ENCODE measurements at places on chromosomes 7 and 10. TPM values are rescaled to one million over a fixed set of nuclear protein-coding genes. Genes with fewer than 3 reads are reported as not detected.

- H3K4me3 ChIP-seq, result no peak overlapping the region
- H3K36me3 ChIP-seq, result no peaks in the 10 kb centered on the region
- H3K4me1 ChIP-seq, result peaks cover 12% of the 10 kb centered on the region
- no peak overlapping the region for H3K27ac ChIP-seq
- DNase-seq, result no peak
- no peaks in the 10 kb centered on the region for H3K27me3 ChIP-seq
Observed at GRCh38 chr7:77226357-77226839, 26.8 kb upstream of the FGL2 start.

- peak overlapping the region; percentile 77 for H3K27ac ChIP-seq
- H3K4me3 ChIP-seq, result peak overlapping the region; percentile 87
- peaks cover 19% of the 10 kb centered on the region for H3K36me3 ChIP-seq
- H3K4me1 ChIP-seq, result peaks cover 5% of the 10 kb centered on the region
Observed at GRCh38 chr10:93701866-93702209, 554 bp downstream of the FRA10AC1 start.

Gene ZNF804B
- not detected for total RNA-seq

GRCh38 chr10:59465088-59465487 is 102.7 kb upstream of the FAM13C start:
- no peak overlapping the region for H3K27ac ChIP-seq
- H3K4me3 ChIP-seq, result no peak overlapping the region
- no peaks in the 10 kb centered on the region for H3K4me1 ChIP-seq
- DNase-seq, result no peak
- H3K27me3 ChIP-seq, result no peaks in the 10 kb centered on the region

GRCh38 chr10:26243351-26243720 is 26.8 kb downstream of the GAD2 start:
- no peaks in the 10 kb centered on the region for H3K4me1 ChIP-seq
- no peak overlapping the region for H3K27ac ChIP-seq
- H3K27me3 ChIP-seq, result no peaks in the 10 kb centered on the region
- H3K36me3 ChIP-seq, result no peaks in the 10 kb centered on the region
- no peak overlapping the region for H3K4me3 ChIP-seq

Gene MRLN
- not detected for total RNA-seq

Gene PRPS1L1
- not detected for total RNA-seq

- H3K4me1 ChIP-seq, result peaks cover 30% of the 10 kb centered on the region
- H3K4me3 ChIP-seq, result peak overlapping the region; percentile 80
- H3K27me3 ChIP-seq, result no peaks in the 10 kb centered on the region
Observed at GRCh38 chr10:75234683-75235374, 928 bp downstream of the COMTD1 start.

DNA sequence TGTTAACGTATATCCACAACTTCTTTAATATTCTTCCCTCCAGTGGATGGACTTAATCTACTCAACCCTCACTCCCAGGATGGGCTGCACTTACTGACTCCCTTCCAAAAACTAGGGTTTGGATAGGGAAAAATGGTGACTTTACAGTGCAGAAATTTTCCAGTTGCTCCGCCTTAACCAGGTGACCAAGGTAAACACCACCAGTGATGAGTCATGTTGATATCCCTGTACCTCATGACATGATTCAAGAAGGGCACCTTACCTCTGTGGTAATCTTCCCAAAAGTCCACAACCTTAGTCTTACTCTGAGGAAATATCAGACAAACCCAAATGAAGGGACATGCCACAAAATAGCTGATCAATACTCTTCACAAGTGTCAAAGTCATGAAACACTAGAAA is 3.5 kb upstream of the GSTK1 start:
- H3K27me3 ChIP-seq, result no peaks in the 10 kb centered on the region
- DNase-seq, result no peak
- H3K27ac ChIP-seq, result no peak overlapping the region

DNA sequence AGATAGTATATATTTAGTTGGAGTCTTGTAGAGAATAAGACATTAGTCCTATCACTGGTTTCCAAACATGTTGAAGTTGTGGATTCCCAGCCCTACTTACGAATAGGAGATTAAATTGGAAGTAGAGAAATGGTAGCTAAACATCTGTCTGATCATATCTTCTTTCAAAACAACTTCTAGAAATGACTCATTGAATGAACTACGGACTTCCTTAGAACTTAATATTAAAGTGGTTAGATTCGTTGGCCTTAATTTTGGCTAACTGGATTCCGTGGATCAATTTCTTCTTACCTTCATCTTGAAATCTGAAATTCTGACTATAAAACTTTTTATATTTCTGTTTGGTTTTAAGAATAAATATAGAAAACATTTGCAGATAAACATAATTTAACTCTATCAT is 3.4 kb downstream of the PHF14 start:
- H3K27me3 ChIP-seq, result no peaks in the 10 kb centered on the region
- DNase-seq, result no peak
- H3K36me3 ChIP-seq, result peaks cover 4% of the 10 kb centered on the region
- H3K27ac ChIP-seq, result no peak overlapping the region
- peaks cover 18% of the 10 kb centered on the region for H3K4me1 ChIP-seq
- H3K4me3 ChIP-seq, result no peak overlapping the region

All from CD4-positive, alpha-beta T cell (primary cell).